Cerebellar cortex (tissue), 1 donor: ENCODE measurements at places on chromosomes 2 and 18.

GRCh38 chr2:217756375-217757107 is 246.3 kb downstream of the TNS1 start:
- DNase-seq, result peak; percentile 38

GRCh38 chr2:158756976-158757375 is 38.1 kb upstream of the DAPL1 start:
- no peak for DNase-seq

- DNase-seq, result no peak
These were observed 70.2 kb downstream of the HRH4 start for GRCh38 chr18:24530630-24531111.

DNA sequence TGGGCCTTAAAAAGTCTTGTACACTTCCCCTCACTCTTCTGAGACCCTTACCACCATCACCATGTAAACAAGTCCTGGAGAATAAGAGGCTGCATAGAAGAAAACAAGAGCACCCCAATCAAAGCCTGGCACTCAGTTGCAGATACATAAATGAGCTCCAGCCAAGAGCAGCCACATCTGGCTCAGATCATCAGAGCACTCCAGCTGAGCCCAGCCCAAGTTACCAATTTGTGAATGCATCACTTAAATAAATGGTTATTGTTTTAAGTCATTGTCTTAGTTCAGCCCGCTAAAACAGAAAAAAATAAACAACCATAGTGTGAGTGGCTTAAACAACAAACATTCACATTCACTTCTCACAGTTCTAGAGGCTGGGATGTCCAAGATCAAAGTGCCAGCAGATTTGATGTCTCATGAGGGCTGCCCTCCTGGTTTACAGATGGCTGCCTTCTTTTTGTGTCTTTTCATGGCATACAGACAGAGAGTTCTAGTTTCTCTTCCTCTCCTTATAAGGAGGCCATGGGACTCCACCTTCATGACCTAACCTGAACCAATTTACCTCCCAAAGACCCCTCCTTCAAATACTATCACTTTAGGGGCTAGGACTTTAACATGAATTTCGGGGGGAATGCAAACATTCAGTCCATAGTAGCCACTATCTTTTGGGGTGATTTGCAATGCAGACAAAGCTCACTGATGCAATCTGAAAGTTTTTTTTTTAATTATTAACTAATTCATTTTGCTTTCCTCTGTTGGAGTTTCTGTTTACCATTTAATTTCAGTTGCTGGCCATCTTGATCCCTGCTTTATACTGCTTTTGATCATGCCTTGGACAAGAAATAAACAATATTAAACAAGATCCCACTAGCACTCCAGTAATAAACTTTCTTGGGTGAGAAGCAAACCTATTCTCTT is 187.5 kb upstream of the ACVR2A start:
- no peak for DNase-seq

- no peak for DNase-seq
These were observed 2.7 kb downstream of the SDC1 start for GRCh38 chr2:20222014-20222768.

GRCh38 chr18:49846361-49846662 is 33.0 kb upstream of the ACAA2 start:
- no peak for DNase-seq

- DNase-seq, result no peak
These were observed 132.2 kb downstream of the DOCK10 start for GRCh38 chr2:224909885-224910573.

- no peak for DNase-seq
These were observed 50.8 kb downstream of the EDAR start for GRCh38 chr2:108938077-108938710.

DNA sequence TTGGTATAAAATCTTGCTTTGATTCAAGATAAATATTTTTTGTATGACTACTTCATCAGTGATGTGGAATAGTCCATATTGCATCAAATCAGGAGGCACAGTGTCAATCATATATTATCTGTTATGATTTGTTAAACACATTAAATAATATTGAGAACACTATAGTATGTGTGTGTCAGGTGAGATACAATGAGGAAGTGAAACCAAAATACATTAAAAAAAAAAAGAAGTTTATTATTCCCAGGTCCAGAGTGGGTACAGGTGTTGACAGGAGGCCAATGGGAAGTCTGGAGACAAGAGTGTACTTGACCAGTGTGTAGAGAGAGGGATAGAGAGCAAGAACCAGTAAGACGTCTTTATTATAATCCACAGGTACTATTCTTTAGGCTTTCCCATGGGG is 292.6 kb downstream of the FSIP2 start:
- no peak for DNase-seq

DNA sequence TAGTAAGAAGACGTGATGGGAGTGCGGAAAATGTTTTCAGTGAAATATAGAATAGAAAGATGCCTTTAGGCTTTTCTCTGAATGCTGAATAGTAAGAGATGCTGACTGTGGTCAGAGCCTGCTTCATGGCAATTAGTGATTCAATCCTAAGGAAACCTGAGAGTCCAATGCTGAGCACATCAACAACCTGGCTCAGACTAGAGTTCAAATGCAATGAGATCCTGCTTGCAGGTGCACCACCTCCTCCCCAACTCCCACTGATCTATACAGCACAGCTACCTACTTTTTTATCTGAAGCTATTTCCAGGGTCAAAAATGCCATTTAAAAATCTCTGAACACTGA is 65.4 kb downstream of the AAK1 start:
- DNase-seq, result no peak

DNA sequence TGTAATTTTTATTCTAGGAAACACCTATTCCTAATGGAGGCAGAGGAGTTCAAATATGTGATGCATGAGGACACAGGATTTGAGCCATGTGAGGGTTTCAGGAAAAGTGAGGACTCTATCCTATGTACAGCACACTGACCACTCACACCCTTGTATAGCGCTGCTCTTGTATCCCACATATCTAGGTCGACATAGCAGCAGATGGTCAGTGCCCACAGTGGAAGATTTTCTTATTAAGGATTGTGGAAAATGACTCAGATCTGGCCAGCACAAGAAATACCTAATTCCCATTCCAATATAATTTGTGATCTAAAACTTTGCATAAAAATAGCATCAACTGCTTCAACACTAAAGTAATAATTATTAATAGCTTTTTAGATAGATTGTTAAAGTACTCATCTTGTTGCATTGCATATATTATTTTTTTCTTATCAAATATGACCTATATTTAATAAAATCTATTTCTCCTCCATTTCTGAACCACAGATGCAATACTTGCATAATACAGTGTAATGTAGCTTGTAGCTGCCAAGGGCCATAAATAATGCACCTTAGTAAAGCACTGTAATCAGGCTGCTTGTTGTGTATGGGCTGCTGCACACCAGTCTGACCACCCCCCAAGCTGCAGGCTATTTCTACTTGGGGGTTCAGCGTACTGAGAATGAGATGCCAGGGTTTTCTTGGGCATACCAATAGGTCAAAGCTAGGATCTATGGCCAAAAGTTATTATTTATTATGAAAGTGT is 442.2 kb upstream of the CWC22 start:
- DNase-seq, result peak; percentile 83

GRCh38 chr2:100783987-100784386 is 36.0 kb upstream of the NPAS2 start:
- DNase-seq, result no peak

DNA sequence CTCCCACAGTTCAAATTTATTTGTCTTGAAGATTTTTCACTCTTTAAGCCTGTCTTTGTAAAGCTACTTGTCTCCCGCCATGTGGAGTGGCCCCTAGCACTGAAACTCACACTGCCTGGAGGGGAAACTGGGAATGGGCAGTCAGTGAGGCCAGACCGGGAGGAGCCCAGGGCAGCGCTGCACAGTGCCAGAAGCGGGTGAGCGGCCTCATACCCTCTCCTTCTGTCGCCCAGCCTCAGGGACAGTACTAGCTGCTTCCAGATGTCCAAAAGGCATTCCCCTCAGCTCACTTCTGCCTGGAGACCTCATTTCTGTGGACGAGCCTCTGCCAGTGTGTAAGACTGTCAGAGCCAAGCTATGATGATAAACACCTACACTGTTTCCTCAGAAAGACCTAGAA is 79.9 kb downstream of the SEPTIN10 start:
- no peak for DNase-seq

- DNase-seq, result peak; percentile 78
These were observed 874 bp downstream of the CLIP4 start for GRCh38 chr2:29115797-29116781.

DNA sequence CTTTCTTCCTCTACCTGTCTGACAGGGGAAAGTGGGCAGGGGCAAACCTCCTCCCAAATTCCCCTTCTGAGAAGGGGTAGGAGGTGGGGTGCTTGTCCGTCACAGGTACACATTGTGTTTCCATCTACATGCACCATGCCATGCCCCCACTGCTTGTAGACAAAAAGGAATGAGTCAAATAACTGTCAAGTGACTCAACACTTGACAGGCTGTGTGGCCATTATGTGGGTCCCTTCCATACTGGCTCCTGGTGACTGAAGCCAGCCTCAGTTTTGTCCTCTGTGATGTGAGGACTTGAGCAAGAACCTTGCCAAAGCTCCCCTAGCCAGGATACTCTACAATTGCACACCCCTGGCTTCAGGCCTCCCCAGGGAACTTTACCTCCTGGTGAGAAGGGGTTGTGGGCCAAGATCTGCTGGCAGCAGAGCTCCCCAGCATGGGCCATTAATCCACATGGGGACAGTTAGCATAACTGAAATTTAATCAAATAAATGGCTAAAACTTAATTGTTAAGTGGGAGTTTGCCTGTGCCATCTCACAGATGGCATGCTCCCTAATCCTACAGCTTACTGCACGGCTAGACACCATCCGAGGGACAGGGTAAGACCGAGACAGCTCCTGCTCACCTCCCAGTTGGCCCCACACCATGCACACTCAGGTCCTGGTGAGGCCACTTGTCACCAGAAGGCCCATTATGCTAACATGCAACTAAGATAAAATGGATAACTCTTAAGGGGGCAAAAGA is 140.2 kb downstream of the BCL11A start:
- DNase-seq, result no peak

- no peak for DNase-seq
These were observed 52.1 kb downstream of the NEMP2 start for GRCh38 chr2:190482451-190482850.

DNA sequence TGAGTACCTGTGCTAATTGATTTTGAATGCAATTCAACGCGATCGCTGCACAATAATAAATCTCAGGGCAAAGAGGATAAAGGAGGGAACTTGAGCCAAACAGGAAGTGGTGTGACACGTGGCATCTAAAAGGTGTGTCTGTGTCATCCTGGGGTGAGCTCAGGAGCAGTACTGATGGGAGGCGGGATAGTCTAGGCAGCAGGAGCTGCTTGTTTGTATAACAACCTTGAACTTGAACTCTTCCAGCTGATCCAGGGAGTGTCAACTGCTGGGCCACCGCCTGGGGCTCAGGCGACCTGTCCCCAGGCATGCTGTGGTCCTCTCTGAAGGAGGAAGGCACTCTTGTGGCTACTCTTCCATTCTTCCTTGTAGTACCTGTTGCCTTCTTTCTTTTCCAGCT is 61.2 kb downstream of the BOD1L2 start:
- no peak for DNase-seq

DNA sequence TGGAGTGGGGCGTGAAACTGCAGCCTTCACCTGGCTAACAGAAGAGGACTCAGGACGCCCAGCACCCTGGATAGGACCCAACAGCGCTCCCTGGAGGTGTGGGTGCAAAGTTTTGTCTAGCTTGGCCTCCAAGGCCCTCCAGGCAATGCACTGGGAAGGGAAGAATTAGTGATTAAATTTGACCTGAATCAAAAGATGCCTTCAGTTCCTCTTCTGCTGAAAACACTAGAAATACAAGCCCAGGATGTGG is 779 bp upstream of the TRIB2 start:
- peak; percentile 67 for DNase-seq

DNA sequence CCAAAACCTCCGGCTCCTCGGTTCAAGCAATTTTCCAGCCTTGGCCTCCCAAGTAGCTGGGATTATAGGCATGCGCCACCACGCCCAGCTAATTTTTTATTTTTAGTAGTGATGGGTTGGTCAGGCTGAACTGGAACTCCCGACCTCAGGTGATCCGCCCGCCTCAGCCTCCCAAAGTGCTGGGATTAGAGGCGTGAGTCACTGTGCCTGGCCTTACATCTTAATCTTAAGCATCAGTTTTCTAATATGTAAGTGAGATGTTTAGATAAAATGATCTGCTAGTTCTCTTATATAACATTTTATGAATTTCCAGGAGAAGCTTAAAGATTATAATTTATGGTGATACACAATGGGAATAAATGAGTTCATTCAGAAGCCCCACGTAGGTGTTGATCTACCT is 69.2 kb downstream of the SPTBN1 start:
- no peak for DNase-seq

DNA sequence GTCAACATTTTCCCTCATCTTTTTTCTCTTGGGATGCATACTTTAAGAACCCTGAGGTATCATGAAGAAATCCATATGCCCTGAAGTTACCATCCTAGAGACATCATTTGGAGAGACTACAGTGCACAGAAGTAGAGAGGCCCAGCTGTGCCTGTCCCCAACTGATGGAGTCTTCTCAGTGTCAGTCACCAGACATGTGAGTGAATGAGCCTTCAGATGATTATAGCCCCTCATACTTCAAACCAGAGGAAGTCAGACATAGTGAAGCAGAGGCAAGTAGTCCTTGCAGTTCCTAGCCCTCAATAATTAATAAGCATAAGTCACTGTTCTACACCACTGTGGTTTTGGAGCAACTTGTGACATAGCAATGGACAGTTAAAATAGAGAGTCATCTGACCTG is 194.4 kb upstream of the ITGA4 start:
- DNase-seq, result no peak

DNA sequence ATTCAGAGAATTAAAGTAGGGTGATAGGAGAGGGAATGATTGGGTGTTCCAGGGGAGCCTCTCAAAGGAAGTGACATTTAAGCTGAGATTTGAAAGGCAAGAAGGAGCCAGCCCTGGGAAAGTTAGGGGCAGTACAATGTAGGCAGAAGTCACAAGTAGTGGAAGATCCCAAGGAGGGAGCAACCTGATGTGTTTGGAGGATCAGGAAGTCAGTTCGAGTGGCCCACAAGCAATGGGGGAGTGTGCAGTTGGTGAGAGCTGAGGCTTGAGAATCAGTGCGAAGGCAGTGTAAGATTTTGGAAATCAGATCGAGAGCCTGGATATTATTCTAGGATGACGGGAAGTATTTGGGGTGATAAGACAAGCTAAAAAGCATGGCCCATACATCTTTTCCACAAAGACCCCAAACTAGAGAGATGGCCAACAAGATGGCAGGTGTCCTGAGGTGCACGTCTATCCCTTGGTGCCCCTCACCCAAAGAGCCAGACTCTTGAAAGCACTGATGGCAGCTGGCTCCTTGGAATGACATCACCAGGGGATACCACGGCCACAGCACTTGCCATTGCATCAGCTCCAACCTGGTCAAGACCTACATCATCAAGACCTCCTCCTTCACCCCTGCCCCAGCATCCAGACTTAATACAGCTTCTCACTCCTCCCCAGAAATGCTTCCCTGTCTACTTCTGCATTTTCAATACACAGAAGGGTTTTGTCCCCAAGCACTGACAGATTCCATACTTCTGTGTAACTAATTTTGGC is 127.3 kb downstream of the BCL2 start:
- no peak for DNase-seq
